ENCODE measurements at places on chromosomes 2 and 18. TPM values are rescaled to one million over a fixed set of nuclear protein-coding genes. Genes with fewer than 3 reads are reported as not detected.

- no peak for DNase-seq
Measured at GRCh38 chr18:49207361-49207760, 253.1 kb downstream of the DYM start.

- DNase-seq: no peak
Measured at GRCh38 chr2:9220201-9220600, 13.6 kb downstream of the ASAP2 start.

- DNase-seq: no peak
Measured at GRCh38 chr2:223057569-223057968, 5.6 kb downstream of the KCNE4 start.

- DNase-seq: peak; percentile 63
Measured at GRCh38 chr2:237872178-237872887, 12.9 kb downstream of the RAMP1 start.

DNA sequence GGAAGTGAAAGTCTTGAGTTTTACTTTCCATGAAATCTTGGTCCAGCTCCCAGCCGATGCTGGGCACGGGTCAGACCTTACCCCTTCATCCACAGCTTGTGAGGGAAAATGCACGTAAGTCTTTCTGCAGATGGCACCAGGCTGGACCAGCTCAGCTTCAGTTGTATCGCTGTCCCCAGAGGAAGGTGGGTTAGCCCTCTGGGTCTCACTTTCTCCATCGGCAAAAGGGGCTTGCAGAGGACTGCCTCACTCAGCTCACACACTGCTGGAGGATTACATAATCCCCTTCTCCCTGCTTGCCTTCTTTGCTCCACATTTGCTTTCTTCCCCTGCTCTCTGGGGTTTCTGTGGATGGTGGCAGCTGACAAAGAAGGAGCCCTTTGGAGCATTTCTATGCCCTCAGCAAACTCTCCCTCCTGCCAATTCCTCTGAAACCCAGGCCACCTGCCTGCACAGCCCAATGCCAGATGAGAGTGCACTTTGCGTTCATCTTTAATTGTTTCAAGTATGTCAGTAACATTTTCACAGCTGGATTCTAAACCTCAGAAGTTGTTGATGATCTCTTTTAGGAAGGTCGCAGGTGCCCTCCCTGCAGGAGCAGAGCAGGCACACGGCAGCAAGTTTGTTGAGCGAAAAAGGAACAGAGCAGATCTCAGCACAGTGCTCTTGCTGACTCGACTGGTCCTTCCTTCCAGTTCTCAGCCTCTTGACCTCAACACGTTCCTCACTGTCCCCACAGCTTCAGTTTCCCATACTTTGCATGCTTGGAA, 155.6 kb upstream of the GLI2 start:
- DNase-seq: no peak

DNA sequence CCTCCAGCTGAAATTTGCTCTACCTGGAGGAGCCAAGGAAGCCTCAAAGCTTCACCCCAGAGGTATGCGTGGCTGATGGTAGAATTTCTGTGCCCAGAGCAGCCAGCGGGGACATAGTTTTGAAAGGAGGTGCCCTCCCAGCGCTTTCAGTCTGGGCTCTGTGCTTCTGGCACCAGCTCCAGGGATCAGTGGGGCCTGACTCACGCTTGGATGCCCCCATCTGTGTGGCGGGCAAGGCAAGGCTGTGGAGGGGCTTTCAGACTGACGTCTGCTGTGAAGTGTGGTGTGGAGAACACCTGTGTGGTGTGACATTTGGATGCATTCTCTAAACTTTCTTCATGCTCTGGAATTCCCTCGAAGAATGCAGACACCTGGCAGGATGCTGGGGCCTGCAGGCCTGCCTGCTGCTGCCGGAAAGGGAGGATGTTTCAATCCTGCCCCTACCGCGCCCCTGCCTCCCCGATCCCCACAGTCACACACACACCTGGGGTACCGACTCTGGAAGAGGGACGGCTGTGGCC, 84.1 kb downstream of the CTIF start:
- no peak for DNase-seq

GRCh38 chr2:96109931-96110511, 6.3 kb downstream of the ADRA2B start:
- peak; percentile 47 for DNase-seq

GRCh38 chr2:197377670-197378069, 57.2 kb downstream of the SF3B1 start:
- DNase-seq: no peak

DNA sequence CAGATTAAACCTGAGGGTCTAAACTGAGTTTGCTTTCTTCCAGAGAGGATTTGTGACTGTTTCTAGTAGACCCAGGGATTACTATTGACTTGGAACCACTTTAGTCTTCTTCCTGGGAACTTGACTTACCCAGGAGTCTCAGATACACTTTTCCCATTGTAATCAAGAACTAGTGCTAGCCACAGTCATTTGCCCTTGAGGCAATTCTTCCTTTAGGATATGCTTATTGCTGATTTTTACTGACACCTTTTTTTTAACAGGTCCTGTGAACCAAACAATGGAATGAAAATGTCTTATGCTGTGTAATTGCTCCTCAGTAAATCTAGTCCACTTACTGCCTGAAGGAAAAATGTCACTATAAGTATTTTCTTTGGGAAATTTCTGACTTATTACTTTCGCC, 78.3 kb downstream of the TAF4B start:
- no peak for DNase-seq

- no peak for DNase-seq
Measured at GRCh38 chr2:30272286-30272685, 41.0 kb downstream of the LBH start.

GRCh38 chr2:112836695-112837117, at the start of gene IL1B:
TSS of gene IL1B (minus strand) at chr2:112836779. CDS start at chr2:112836229, 550 bp downstream.
- DNase-seq: no peak

DNA sequence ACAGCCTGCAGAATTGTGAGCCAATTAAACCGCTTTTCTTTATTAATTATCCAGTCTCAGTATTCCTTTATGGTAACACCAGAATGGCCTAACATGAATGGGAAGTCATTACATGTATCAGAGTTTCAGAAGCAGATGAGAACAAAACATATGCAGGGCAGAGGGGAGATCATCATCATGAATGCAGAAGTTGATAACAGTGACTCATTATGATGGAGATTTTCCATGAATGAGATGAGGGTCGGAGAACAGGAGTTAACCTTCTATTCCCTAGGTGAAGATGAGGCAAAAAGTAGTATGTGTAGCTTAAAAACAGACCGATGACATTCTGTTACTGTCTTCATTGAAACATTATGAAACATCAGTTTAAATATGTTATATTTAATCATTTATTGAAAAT, 59.5 kb upstream of the PPM1B start:
- DNase-seq: no peak

DNA sequence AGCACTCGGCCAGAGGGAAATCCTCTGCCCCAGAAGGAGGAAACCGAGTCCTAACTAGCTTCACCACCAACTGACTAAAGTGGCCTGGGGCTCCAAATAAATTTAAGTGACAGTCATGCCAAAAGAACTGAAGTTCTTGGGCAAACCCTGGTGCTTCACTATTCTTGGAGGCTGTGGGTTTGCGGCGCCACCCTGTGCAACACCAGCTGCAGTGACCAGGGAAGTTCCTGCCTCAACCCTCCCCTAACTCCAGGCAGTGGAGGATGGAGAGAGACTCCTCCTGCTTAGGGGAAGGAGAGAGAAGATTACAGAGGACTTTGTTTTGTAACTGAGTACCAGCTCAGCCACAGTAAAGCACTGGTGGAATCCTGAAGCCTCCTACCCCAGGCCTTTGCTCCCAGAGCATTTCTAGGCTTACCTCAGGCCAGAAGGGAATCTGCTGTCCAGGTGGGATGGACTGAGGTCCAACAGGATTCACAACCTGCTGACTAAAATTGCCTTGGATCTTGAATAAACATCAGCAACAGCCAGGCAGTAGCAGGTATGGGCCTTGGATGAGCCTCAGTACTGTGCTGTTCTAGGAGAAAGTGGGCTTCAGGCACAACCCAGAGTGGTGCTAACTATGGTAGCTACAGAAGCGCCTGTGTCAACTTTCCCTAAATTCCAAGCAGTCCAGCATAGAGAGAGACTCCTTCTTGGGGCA, 29.4 kb upstream of the BMP10 start:
- DNase-seq: no peak

DNA sequence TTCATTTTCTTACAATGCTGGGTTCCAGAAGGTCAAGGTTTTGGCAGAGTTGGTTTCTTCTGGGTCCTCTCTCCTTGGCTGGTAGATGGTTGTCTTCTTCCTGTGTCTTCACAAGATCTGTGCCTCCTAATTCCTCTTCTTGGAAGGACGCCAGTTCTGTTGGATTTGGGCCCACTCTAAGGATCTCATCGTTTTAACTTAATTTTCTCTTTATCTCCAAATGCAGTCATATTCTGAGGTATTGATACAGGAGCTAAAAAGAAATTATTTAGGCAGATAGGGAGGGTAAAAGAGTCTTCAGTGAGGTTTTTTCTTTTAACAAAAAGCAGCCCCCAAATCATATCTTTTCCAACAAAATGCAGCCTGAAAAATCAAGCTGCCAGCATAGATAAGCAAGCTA, 998.4 kb downstream of the SOCS6 start:
- DNase-seq: no peak

- peak; percentile 67 for DNase-seq
Measured at GRCh38 chr2:241813644-241814392, 4.8 kb downstream of the NEU4 start.

The ZNF638 gene
- total RNA-seq: 161 TPM

The ALK gene
- total RNA-seq: 1.2 TPM

Data from sigmoid colon (tissue), 7 donors.